ENCODE measurements at places on chromosomes 7 and 10.

DNA sequence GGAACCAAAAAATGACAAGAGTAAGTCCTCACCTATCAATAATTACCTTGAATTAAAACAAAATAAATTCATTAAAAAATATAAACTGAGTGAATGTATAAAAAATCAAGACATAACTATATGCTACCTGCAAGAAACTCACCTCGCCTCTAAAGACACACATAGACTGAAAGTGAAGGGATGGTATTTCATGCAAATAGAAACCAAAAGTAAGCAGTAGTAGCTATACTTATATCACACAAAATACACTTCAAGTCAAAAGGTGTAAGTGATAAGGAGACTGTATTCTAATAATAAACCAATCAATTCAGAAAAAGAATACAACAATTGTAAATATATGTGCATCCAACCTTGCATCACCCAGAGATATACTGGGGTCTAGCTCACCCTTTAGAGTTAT lies 332.6 kb downstream of the SH2D4B start:
- no peak for DNase-seq

DNA sequence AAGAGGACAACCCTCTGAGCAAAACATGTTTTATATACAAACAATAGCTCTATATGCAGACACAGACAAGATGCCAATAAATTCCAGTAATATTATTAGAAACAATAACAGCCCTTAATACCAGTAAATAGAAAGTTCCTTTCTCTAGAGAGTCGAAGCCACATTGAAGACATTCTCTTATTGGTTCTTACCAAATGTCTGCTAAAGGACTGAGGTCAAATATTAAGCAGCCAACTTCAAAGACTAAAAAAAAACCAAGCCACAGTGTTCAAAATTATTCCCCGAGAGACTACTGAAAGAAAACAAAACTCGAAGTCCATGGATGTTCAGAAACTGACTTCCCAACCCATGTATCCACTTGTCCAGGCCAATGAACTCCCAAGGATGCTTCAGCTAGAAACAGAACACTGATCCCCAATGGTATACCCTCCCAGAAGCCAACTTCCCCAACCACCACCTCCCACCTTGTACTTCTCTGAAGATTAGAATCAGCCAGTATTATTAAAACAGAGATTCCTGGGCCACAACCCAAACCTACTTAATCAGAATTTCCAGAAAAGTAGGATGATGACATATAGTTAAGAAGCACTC lies 51.9 kb downstream of the FAM13C start:
- DNase-seq = no peak

DNA sequence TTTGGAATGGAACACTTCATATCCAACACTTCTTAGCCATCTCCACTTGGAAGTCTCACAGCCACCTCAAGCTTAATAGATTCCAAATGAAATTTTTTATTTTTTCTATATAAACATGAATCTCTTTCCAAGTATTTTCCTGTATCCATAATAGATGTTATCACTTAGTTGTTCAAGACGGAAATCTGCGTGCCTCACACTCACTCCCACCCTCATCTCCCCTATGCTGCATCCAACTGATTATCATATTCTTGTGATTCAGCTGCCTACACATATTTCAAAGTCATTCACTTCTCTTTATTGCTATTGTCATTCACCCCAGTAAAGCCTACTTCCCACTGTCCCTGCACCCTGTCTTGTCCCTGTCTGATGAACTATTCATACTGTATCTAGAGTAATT lies 70.2 kb upstream of the MKX start:
- DNase-seq = no peak

- no peak for DNase-seq
Measured at GRCh38 chr10:132463333-132464255, 66.6 kb downstream of the PWWP2B start.

GRCh38 chr10:102229810-102230263 lies 3.7 kb downstream of the ELOVL3 start:
- no peak for DNase-seq

DNA sequence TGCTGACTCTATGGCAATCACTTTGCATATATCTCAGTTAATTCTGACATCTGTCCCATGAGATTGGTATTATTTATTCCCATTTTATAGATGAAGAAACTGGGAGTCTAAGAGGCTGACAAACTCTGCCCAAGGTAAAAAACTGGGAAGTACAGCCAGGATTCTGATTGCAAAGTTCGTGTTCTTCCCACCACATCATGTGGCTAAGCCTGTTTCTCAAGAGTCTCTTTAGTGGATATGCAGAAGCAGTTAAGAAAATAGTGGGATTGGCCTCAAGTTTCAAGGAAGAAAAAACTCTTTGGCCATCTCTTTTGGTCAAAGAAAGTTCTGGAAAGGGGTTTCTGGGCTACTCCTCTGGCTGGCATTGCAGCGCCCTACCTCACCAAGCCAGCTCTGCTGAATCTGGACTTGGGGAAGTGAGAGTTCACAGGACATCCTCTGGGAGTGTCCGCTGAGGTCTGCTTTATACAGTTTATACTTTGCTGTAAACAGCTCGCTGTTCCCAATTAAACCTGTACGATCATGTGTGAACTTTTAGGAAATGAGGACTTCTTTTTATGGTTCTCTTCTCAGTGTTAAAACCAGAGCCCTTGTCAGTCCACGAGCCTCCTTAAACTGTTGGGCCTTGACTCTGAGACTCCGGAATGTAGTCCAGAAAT lies 12.2 kb upstream of the BMPR1A start:
- no peak for DNase-seq

GRCh38 chr10:650886-651615 lies 38.4 kb downstream of the DIP2C start:
- no peak for DNase-seq

- DNase-seq = no peak
Measured at GRCh38 chr10:117318909-117319308, 56.3 kb downstream of the PDZD8 start.

DNA sequence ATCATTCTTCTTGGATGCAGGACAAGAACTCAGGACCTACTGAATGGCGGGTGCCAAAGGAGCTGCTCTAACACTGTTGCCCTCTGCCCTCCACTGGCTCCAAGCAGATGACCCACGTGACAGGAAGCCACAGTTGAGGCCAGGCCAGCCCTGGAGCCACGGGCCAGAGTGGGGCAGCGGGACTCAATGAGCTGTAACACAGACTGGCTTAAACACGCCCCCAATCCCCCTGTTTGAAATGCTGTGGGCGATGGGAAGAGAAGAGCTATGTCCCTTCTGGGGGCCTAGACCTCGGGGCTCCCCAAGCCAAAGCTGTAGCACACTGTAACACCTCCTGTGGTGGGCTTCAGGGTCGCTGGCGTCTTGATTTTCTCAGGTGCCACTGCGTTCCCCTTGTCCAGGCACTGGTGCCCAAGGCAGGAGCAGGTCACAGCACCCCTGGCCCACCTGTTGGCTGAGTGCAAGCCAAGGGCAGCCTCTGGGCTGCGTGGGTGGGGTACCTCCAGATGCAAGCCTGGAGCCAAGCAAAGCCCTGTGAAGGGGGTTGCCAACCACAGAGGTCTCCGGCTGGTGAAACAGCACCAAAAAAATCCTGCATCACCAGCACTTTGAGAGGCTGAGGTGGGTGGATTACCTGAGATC lies 18.6 kb upstream of the ZMIZ2 start:
- no peak for DNase-seq

All from esophagus squamous epithelium (tissue), 5 donors.